ENCODE measurements at places on chromosomes 5 and 9.

DNA sequence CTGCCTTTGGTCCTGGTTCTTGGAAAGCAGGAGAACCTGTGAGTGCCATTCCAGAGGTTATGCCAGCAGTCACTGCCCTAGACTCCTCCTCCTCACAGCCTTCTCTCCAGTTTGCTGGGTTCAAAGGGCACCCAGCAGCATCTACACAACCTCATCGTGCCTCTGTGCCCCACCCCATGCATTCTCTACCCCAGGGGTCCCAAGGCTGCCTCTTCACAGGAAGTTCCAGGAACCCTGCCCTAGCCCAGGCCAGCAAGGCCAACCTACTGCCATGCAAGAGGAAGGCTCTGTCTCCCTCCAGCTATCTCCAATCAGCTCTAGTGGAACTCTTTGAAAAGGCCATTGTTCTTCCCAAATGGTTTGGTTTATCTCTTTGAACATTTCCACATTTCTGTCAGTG, 21.2 kb downstream of the ENC1 start:
- no peak for DNase-seq

DNA sequence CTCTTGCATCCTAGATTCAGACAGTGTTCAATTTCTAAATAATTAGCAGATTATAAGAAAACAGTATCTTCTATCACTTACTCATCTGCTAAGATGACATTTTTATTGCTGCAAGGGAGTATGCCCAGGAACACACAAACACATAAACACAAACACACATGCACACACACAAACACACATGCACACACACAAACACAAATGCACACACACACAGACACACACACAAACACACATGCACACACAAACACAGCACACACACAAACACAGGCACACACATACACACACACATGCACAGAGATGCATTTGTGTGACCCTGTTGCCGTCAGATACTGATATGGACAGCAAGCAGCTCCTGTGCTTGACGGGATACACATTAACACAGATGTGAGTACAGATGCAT, 612.9 kb downstream of the IRX1 start:
- no peak for DNase-seq

- no peak for DNase-seq
Measured at GRCh38 chr5:89010512-89010911, 127.5 kb upstream of the MEF2C start.

- no peak for DNase-seq
Measured at GRCh38 chr5:38420246-38420645, 136.2 kb downstream of the LIFR start.

DNA sequence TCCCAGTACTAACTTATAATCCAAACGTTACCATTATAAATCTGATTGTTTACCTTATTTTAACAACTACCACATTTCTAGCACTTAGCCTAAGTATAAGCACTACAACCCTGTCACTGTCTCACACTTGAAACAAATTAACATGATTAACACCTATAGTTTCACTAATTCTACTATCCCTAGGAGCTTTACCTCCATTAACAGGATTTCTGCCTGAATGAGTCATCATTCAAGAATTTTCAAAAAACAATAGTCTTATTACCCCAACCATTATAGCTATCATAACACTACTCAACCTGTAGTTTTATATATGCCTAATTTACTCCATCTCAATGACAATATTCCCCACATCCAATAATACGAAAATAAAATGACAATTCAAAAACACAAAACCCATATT, 89.6 kb downstream of the INSL6 start:
- DNase-seq: no peak

- DNase-seq: no peak
Measured at GRCh38 chr5:24816206-24816605, 171.4 kb upstream of the CDH10 start.

DNA sequence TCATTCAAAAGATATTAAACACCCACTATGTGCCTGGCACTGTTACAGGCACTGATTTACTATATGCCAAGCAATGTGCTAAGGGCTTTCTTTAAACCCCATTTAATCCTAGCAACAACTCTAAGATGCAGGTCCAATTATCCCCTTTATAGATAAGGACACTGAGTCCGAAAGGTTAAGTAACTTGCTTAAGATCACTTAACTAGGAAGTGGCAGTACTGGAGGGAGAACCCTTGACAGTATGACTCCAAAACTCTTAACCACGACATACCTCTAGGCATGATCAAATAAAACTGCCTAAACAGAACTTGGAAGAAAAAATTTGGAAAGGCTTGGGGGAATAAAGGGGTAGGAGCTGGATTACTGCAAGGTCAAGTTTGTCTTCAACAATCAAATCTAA, 1.7 kb downstream of the RAB14 start:
- DNase-seq: no peak

GRCh38 chr9:135692410-135692809, 6.9 kb downstream of the SOHLH1 start:
- DNase-seq: peak; percentile 49

GRCh38 chr5:135211083-135211790, 177.2 kb upstream of the PITX1 start:
- no peak for DNase-seq

- DNase-seq: no peak
Measured at GRCh38 chr9:29241320-29241719, 1668.0 kb upstream of the C9orf72 start.

DNA sequence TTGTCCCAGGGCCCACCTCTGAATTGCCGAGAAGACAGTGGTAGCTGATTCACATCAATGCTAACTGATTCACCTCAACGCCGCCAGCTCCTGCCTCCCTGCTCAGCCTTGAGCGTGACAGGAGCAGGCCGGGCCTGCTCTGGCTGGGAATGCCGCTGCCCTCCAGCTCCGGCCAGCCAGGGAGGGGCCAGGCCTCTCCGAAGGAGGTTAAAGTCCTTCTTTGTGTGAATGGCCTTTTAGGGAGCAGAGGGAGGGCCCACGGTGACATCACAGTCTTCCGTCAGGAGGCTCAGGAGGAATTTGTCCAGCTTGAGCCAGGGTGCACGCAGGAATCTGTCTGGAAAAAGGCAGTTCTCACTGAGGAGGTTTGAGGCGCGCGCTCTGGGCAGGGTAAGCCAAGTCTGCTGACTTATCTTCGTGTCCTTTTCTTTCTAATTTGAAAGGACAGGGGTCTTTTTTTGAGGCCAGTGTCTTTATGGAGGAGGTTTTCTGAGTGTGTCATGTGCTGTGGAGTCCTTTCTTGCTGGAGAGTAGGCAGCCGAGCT, 82.7 kb downstream of the C9orf152 start:
- peak; percentile 81 for DNase-seq

GRCh38 chr9:8244505-8245092, 445.0 kb upstream of the DMAC1 start:
- no peak for DNase-seq

- no peak for DNase-seq
Measured at GRCh38 chr9:21715408-21715807, 87.0 kb upstream of the MTAP start.

GRCh38 chr9:98580956-98581355, 127.8 kb downstream of the GABBR2 start:
- DNase-seq: no peak

- no peak for DNase-seq
Measured at GRCh38 chr9:74512416-74512815, 15.3 kb downstream of the RORB start.

DNA sequence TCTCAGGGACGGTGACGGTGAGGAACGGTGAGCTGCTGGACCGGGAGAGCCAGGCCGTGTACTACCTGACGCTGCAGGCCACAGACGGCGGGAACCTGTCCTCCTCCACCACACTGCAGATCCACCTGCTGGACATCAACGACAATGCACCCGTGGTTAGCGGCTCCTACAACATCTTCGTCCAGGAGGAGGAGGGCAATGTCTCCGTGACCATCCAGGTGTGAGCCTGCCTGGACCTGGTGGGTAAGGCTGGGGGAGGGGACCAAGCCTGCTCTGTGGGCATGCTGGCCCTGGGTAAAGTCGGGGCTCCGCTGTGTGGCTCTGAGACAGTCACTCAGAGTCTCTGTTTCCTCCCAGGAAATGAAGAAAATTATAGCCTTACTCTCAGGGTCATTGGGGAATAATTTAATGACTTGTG, 29.3 kb downstream of the CDHR2 start:
- peak; percentile 86 for DNase-seq

DNA sequence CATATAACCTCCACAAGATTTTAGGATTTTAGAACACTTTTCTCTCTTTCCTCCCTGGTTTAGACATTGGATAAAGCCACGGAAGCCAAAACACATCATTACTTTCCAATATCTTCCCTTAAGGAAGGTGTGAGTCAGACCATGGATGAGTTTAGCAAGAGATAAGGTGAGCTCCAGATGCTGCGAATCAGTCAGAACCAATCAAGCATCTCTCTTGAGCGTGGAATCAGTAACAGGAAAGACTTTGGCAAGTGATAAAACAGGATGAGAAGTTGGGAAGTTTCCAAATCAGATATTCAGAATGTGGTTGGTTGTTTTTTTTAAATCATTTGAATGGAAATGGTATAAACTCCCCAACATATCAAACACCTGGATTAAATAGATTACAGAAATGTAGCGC, 397.8 kb downstream of the EFNA5 start:
- no peak for DNase-seq

All from MCF 10A (cell line).